ENCODE measurements at places on chromosomes 1 and 21. TPM values are rescaled to one million over a fixed set of nuclear protein-coding genes. Genes with fewer than 3 reads are reported as not detected.

FCRL4 gene
- total RNA-seq = 0.57 TPM

OR2L3 gene
- total RNA-seq = not detected

KRTAP10-7 gene
- not detected for total RNA-seq

CFHR3 gene
- 1.5 TPM for total RNA-seq

KRTAP11-1 gene
- total RNA-seq = not detected

L1TD1 gene
- total RNA-seq = 2.0 TPM

LAX1 gene
- total RNA-seq = 1.0 TPM

S100A16 gene
- 70.6 TPM for total RNA-seq

G0S2 gene
- total RNA-seq = 74.5 TPM

ETV3 gene
- 31.5 TPM for total RNA-seq

IGSF3 gene
- 16.7 TPM for total RNA-seq

VANGL2 gene
- total RNA-seq = 13.9 TPM

KLHDC9 gene
- total RNA-seq = 13.0 TPM

RUNX1 gene
- total RNA-seq = 39.4 TPM

ELF3 gene
- total RNA-seq = 219 TPM

DNA sequence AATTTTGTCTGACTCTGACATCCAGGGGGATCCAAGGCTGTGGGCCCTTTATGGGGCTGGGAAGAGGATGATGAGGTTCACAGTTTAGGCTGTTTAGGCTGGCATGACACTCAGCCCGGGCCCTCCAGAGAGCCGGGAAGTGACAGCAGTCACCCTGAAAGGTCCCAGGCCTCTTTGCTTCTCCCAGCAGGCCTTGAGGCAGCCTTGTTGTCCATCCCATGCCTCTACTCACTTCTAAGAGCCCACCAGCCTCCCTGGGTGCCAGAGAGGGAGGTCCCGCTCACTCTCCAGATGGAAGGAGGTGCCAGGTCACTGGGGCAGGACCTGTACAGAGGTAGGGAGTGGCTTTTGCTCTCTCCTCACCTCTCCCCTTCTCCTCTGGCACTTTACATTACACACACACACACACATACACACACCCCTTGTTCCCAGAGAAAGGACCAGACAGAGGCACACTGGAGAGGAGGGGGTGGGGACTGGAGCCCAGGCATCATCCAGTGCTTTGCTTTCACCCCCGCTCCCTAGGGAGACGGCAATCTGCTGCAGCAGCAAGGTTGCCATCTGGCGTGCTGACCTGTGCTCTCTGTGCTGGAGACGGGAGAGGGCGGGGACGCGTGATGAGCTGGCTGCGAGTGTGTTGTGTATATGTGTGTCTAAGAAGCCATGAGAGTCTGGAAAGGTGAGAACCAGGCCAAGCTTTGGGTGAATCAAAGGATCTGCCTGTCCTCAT lies 4.6 kb downstream of the KLHDC8A start:
- no peak for DNase-seq

GRCh38 chr1:66693856-66694255 lies 58.4 kb upstream of the DYNLT5 start:
- DNase-seq = no peak

- no peak for DNase-seq
Observed at GRCh38 chr21:35635261-35635660, 425.1 kb downstream of the SETD4 start.

DNA sequence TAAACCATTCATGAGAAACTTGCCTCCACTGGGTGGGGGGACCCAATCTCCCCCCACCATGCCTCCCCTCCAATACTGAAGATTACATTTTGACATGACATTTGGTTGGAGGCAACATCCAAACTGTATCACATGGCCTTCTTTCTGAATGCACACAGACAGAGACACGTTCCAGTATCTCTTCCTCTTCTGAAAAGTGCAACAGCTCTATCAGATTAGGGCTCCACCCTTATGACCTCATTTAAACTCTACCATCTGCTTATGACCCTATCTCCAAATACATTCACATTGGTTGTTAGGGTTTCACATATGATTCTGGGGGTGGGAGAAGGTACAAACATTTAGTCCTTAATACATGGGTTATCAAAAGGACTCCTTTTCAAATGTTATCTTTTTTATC lies 481.8 kb upstream of the NFIA start:
- no peak for DNase-seq

GRCh38 chr1:172547071-172547470 lies 14.1 kb downstream of the SUCO start:
- peak; percentile 74 for DNase-seq

GRCh38 chr1:32775640-32776337 lies 41.4 kb downstream of the YARS1 start:
- DNase-seq = no peak

DNA sequence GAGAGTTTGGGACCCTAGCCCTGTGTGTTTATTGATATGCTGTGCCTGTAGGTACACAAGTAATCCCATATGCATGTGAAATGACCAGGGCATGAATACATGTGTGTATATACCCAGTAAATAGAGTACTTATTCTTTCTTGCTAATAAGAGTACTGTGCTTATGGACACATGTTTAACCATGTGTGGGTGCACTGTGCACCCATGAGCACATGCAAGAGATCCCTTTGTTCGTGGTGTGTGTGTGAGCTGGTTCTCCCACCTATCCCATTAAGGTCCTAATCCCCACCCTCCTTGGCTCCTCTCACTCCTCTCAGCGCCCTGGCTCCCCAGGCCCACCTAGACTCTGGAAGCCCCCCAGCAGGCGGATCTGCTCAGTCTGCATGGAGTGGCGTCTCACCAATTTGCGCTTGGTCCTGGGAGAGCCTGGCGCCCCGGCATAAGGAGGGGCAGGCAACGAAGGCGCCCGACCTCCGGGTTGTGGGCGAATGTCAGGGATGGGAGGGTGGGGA lies 2.2 kb upstream of the LIX1L start:
- DNase-seq = no peak

- no peak for DNase-seq
Observed at GRCh38 chr1:75237316-75237715, 103.1 kb downstream of the LHX8 start.

- no peak for DNase-seq
Observed at GRCh38 chr1:167984886-167985489, 48.1 kb upstream of the MPC2 start.

GRCh38 chr1:109527098-109527811 lies 12.4 kb upstream of the GPR61 start:
- DNase-seq = no peak

- DNase-seq = peak; percentile 26
Observed at GRCh38 chr1:178311164-178311563, 185.6 kb downstream of the CLEC20A start.

DNA sequence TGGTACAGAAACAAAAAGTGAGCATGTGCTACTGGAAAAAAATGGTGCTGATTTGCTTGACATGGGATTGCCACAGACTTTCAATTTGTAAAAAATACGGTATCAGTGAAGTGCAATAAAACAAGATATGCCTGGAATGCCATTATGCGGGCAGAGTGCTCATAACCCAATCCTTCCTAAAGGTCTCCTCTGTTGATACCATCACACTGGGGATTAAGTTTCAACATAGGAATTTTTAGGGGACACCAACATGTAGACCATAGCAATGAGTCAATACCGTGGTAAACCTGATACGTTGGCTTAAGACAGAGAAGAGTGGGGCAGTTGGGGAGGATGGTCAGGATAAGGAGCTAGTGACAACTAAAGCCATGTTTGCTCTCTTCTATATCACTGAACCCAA lies 20.5 kb downstream of the MX1 start:
- DNase-seq = no peak

DNA sequence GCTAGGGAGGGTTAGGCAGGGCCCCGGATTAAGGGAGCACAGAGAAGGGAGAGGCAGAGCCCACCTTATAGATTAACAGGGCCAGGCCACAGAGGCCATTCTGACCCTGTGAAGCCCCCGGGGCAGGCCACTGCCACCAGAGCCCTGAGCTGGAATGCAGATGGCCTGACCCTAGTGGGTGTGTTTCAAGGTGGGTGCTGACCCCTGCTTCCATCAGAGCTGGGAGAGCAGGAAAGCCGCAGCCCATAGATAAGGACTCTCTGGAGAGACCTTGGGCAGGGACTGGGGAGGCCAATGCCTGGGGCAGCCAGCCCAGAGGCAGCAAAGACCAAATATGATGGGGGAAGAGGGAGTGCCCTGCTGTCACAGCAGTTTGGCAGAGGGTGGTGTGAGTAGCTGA lies 35.9 kb downstream of the NCMAP start:
- no peak for DNase-seq

DNA sequence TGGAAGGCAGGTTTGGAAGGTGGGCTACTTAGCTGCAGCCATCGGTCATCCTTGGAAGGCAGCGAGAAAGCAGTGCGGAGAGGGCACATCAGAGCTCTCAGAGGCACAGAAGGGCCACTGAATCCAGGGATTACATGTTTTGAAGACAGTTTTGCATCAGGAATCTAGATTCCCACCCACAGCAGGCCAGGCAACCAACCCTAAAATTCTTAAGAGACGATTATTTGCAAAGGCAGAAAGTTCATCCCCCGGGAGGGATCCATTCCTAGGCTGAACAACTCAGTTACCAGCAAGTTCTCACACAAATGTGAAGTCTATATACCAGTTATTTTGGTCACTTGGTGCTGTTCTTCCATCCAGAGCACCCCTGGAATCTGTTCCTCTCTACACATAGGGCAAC lies 457.3 kb upstream of the VAMP3 start:
- no peak for DNase-seq

- no peak for DNase-seq
Observed at GRCh38 chr1:13573586-13573985, 10.0 kb upstream of the PDPN start.

GRCh38 chr1:59272507-59272906 lies 24.4 kb upstream of the FGGY start:
- DNase-seq = no peak

- no peak for DNase-seq
Observed at GRCh38 chr1:218073062-218073461, 212.0 kb upstream of the RRP15 start.

DNA sequence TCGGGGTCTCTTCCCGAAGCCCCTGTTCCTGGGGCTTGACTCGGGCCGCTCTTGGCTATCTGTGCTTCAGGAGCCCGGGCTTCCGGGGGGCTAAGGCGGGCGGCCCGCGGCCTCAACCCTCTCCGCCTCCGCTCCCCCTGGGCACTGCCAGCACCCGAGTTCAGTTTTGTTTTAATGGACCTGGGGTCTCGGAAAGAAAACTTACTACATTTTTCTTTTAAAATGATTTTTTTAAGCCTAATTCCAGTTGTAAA lies 158.7 kb downstream of the RUNX1 start:
- DNase-seq = no peak

DNA sequence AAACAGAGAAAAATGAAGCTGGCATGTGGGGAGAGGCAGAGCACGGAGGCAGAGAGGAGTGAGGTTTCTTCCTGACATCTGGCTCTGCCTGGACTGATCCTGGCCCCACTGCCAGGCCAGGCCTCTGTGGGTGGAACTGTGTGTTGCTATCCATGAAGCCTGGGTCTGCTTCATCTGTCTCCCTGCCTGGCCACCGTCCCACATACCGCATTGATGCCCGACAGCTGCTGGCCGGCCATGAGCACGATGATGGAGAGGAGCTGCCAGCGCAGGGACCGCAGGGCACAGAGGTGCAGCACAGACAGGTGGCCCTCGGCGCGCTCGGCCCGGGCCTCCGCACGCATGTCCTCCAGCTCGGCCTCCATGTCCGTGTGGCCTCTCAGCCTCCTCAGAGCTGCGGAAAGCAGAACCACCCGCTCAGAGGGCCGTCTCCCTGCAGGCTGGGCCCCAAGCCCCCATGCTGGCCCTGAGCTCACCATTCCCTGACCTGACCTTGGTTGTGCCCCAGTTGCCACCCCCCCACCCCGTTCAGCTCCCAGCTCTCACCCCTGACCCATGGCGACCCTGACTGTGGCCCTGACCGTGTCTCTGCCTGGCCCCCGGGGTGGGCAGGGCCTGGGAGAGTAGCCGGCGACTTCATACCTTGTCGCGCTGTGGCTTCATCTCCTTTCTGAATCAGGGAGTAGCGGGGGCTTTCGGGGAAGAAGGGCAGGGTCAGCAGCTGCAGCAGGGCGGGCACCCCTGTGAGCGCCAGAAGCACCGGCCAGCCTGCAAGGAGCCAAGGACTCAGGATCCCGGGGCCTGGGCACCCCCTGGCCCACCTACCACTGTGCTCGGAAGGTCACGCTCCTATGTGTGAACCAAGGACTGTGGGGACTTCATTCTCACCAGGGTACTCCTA lies 11.5 kb downstream of the SLC2A7 start:
- no peak for DNase-seq

GRCh38 chr1:25116832-25117231 lies 115.5 kb downstream of the SYF2 start:
- DNase-seq = no peak

DNA sequence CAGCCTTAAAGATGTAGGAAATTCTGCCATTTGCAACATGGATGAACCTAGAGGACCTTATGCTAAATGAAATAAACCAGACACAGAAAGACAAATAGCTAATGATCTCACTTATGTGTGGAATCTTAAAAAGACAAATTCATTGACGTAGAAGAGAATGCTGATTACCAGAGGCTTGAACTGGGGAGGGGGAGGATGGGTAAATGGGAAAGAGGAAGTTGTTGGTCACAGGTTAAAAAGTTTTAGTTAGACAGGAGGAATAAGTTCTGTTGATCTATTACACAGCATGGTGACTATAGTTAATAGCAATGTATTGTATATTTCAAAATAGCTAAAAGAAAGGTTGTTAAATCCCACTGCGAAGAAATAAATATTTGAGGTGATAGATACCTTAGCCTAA lies 62.8 kb downstream of the PKN2 start:
- DNase-seq = no peak

- DNase-seq = no peak
Observed at GRCh38 chr1:170675865-170676264, 11.9 kb downstream of the PRRX1 start.

- DNase-seq = no peak
Observed at GRCh38 chr1:15454256-15454655, 2.3 kb upstream of the CELA2A start.

DNA sequence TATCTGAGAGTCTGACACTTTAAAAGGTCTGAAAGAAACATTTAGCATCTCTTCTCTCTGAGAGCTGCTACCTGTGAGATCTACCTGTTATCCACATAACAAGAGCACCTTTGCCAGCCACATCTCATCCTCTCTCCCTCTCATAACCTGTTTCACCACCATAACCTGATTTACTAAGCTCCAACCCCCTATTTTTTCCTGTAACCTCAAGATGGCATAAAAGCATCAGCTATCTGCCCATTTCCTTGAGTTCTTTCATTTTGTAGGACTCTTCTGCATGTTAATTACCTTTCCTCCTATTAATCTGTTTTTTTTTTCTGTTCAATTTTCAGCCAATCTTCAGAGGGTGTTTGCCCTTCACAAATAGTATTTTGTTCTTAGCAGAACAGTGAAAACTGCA lies 136.5 kb upstream of the KCNK1 start:
- DNase-seq = no peak

- no peak for DNase-seq
Observed at GRCh38 chr1:110200666-110201065, 9.4 kb upstream of the KCNC4 start.

DNA sequence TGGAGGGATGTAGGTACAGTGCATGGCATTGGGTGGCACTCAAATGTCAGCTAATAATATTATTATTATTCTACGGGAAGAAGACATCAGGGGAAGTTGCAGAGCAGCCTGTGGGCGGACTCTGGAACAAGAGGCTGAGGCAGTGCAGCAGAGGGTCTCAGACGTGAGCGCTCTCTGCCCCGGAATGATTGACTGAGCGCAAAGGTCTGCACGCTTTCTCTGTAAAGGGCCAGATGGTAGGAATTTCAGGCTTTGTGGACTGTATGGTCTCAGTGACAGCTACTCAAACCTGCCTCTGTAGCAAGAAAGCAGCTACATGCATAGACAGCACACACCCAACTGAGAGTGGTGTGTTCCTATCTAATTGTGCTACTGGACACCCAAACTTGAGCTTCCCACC lies 29.6 kb upstream of the VPS13D start:
- no peak for DNase-seq

All from lung (tissue), 17 donors.